Astrocyte (in vitro differentiated cells and primary cell): ENCODE measurements at places on chromosomes 1 and 21. TPM values are rescaled to one million over a fixed set of nuclear protein-coding genes. Genes with fewer than 3 reads are reported as not detected.

DNA sequence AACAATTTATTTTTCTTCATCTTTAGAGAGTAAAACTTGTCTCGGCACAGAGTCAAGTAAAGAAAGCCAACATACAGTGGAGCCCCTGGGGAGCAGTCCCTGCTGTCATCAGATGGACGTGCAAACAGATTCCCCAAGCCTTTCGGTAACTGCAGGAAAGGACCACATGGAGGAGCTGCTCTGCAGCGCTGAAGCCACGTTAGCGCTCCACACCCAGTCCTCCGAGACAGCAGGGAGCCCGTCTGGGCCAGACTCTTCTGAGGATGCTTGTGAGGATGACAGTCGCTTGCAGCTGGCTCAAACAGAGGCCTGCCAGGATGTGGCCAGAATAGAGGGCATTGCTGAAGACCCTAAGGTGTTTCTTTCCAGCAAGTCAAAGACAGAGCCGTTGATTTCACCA is 77.1 kb upstream of the SCCPDH start:
- DNase-seq = peak; percentile 39

GRCh38 chr1:102191723-102192122 is 195.0 kb upstream of the OLFM3 start:
- no peak for DNase-seq

- DNase-seq = peak; percentile 36
These were observed 310.8 kb downstream of the USP25 start for GRCh38 chr21:16040601-16041000.

GRCh38 chr1:16927711-16928485 is 6.2 kb downstream of the CROCC start:
- DNase-seq = no peak

GRCh38 chr1:197637406-197637805 is 137.9 kb downstream of the DENND1B start:
- no peak for DNase-seq

DNA sequence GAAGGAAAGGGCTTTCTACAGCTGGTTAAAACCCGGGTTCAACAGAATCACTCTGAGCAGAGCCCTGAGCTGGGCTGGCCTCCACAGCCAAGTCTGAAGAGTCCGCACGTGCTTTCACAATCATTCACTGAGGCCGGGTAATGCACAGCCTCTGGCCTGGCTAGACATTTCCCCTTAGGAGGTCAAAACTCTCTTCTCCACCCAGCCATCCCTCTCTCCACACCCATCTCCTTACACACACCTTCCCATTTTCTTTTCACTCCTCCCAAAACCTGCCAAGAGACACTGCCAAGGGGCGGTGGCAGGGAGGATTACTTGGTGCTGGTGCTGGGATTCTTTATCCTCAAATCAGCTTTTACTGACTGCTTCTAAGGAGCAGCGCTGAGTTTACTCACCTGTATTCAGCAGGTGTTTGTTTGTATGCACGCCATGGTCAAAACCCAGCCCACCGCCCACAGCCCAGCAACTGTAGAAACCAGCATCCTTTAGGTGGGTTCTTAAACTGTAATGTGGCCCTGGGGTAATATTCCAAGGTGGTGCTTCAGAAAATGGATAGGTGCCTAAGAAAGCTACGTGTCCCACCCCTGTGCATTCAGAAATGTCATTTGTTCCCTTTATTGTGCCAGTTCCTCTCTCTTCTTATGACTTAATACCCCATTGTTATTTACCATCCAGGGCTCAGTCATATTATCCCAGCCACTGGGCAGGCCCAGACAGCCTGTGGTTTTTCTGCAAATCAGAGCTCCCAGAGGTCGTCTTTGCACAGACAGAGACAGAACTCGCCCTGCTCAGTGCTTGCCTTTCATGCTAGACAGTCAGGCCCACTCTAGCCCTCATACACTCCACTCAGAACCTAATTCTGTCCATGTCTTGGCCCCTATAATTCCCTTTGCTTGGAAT is 80.2 kb downstream of the ADSS2 start:
- no peak for DNase-seq

DNA sequence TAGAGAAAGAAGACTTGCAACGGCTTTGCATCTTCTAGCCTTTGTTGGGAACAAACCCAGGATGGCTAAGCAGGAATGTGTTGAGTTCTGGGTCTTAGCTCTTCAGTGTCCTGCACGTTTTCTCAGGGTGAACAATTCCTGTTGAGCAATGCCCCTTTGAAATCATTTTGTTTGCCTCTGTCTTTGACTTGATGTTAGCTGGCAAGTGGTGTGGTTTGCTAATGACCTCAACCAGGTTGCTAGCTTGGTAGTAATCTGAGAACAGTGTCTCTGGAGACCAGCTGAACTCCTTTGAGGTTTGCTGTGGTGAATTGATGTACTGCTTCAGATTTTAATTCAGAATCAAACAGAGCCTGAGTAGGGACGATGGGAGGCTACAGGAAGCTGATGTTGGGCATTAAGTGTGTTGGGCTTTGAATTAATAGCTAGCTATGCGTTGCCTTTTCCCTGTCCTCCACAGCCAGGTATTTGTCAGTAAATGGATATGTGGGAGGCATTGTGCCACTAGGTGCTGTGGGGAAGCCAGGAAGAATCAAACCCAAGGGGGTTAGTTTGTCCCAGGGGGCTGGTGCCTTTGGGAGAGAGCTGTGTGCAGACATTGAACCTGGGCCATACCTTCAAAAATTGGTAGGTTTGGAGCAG is 23.3 kb upstream of the SRSF10 start:
- peak; percentile 81 for DNase-seq

DNA sequence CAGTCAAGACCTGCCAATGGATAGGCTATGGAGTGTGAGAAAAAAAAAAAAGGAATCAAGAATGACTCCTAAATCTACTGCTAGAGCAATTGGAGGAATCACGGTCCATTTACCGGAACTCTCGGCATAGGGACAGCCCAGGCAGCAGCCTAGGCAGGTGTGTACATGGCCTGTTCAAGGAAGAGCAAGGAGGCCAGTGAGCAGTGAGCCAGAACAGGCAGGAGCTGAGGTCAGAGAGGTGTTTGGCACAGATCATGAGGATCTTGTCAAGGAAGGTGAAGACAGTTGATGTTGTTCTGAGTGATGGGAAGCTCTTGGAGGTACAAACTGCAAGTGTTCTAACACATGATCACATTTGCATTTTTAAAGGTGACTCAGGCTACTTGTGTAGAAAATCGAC is 40.6 kb upstream of the HHAT start:
- no peak for DNase-seq

DNA sequence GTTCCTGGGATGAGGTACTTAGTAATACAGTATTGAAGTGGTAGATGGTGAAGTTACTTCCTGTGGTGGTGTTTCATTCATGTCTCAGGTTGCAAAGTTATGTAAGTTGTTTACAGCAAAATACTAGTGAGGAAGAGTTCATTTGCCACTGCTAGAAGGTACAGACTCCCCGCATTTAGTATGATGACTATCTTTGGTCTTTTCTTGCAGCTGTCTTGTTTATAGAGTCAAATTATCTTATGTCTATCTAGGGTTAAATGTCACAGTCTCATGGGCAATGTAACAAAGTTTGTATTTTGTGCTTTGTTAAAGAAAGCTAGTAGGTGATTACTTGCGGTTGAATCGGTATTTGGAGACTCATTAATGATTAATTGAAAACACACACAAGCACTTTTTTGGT is 50.2 kb downstream of the LRRC8D start:
- DNase-seq = no peak

GRCh38 chr1:63674865-63675419 is 81.7 kb downstream of the PGM1 start:
- DNase-seq = no peak

DNA sequence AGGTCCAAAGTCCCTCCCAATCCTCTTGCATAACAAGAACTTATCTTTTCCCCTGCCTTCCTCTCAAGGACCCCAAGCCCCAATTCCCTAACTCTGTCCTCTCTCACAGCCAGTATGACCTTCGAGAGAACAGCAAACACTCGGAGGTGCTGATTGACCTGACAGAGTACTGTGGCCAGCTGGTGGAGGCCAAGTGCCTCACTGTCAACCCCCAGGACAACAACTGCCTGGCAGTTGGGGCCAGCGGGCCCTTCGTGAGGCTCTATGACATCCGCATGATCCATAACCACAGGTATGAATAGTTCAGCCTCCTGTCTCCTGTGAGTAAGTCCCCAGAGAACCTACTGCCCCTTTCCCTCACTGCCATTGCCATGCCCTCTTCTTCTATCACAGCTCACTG is 29.9 kb upstream of the TMEM222 start:
- peak; percentile 27 for DNase-seq

- DNase-seq = no peak
These were observed 32.8 kb downstream of the SKI start for GRCh38 chr1:2260917-2261316.

GRCh38 chr1:64234714-64235113 is 31.3 kb downstream of the UBE2U start:
- no peak for DNase-seq

DNA sequence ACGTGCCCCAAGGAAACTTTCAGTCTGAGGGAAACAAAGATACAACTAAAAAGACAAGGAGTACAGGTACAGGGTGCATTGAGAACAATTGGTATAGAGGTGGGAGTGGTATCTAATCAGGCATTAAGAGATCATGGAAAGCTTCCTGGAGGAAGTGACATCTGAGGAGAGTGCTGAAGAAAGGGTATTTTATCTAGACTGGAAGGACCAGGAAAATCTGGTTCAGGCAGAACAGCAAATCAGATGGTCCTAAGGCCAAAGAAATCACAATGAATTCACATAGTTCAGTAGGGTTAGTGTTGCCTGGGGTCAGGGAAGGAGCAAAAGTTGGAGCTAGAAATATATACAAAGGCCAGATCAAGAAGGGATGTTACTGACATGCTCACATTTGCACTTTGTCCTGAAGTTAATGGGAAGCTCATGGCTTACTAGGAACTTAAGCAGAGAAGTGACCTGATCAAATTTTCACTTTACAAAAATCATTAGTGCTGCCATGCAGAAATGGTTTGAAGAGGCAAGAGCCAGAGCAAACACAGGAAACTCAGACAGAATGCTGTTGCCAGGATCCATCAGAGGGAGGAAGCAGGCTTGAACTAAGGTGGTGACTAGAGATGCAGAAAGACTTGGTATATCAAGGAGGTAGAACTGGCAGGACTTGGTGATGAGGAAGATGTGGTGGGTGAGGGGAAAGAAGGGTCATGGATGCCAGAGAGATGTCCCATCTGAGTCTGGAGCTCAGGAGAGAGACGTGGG is 14.5 kb upstream of the CTTNBP2NL start:
- DNase-seq = no peak

DNA sequence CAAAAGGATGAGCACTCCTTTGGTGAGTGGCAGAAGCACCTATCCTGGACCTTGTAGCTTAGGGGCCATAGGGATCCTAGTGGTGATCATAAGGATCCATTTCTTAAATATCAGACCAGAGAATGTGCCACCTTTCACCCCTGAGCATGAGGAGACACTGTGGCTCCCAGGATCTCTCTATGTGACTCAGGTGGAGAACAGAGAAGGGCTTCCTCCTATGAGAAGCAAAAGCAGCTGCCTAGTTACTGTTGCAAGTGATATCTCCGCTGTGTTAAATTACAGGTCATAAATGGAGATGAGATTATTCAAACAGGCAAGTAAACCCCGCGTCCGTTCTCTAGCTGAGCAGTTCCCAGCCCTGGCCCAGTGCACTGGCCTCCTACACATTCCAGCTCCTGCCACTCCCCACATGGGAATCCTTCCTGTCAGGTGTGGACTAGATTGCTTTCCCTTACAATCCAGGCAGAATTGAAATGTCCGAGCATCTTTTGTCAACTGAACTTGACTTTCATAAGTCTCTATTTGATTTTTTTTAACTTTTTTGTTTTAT is 26.3 kb downstream of the CLEC20A start:
- no peak for DNase-seq

DNA sequence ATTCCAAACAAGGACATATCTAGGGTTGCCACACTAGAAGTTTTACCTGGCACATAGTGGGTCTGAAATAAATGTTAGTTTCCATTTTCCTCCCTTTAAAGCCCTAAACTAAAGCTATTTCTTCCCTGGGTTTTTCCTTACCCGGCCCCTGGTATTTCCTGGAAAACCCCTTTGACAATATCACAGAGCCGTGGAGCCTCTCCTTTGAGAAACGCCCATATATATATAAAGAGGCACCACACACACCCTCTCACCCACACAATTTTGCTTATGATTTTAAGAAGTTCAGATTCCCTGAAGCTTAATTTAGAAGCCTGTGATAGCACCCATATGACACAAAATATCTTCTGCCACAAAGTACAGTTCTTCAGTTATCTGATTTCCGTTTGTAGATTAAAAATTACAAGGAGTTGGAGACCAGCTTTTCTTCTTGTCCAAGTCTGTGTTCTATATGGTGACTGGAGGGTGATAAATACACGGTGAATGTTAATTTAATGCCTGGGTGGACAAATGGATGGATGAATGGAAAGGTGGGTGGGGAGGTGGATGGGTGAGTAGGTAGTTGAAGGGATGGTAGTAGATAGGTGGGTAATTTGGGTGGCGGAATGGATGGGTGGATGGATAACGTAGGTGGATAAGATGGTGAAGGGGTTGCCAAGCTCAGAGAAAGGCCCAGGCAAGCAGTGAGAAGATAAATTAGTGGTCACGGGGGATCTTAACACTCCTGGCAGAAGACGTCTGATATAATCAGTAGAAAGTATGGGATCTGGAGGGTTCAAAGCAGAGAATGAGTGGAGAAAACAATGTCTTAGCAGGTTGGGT is 154.4 kb upstream of the FGGY start:
- no peak for DNase-seq

Gene HMGN2
- total RNA-seq = 111 and 124 TPM in 2 replicates

Gene FCGR3A
- total RNA-seq = not detected in 2 replicates

Gene AK4
- 133 and 142 TPM in 2 replicates for total RNA-seq

Gene EXO1
- 2.9 and 3.8 TPM in 2 replicates for total RNA-seq

Gene FHAD1
- 0.25 TPM in 1 of 2 replicates, not detected in the other for total RNA-seq

Gene LIN28A
- 16.7 and 43.7 TPM in 2 replicates for total RNA-seq

Gene OMA1
- 5.1 and 6.0 TPM in 2 replicates for total RNA-seq

Gene SPRR2F
- total RNA-seq = not detected in 2 replicates

Gene LINGO4
- not detected in 2 replicates for total RNA-seq

Gene OLFM3
- total RNA-seq = 0.11 TPM in 1 of 2 replicates, not detected in the other
